ENCODE measurements at places on chromosomes 6 and 20.

DNA sequence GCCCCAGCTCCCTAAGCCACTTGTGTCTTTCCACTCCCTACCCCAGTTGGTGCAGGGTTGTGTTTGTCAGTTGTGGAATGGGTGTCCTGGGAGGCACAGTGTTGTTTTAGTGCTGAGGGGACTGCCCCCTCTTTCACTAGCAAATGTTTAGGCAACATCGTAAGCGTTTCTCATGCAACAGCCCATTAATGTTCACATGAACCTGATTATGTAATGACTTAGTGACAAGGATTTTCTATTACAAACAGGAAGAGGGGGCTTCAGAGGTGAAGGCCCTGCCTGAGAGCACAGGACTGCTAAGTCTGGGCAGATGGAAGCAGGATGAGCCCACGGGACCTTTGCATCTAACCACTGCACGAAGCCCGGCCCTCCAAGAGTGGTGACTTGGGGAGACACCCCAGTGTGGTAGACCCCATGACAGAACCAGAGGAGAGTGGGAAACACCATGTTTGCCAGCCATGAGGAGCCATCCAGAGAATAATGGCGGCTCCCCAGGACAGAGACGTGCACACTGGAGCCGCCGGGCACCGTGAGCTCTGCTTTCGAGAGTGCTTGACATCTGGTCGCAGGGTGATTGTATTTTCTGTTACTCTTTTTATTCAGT, 339.7 kb downstream of the THBS2 start:
- DNase-seq = no peak

- no peak for DNase-seq
Observed at GRCh38 chr6:2030682-2031244, 214.6 kb downstream of the GMDS start.

DNA sequence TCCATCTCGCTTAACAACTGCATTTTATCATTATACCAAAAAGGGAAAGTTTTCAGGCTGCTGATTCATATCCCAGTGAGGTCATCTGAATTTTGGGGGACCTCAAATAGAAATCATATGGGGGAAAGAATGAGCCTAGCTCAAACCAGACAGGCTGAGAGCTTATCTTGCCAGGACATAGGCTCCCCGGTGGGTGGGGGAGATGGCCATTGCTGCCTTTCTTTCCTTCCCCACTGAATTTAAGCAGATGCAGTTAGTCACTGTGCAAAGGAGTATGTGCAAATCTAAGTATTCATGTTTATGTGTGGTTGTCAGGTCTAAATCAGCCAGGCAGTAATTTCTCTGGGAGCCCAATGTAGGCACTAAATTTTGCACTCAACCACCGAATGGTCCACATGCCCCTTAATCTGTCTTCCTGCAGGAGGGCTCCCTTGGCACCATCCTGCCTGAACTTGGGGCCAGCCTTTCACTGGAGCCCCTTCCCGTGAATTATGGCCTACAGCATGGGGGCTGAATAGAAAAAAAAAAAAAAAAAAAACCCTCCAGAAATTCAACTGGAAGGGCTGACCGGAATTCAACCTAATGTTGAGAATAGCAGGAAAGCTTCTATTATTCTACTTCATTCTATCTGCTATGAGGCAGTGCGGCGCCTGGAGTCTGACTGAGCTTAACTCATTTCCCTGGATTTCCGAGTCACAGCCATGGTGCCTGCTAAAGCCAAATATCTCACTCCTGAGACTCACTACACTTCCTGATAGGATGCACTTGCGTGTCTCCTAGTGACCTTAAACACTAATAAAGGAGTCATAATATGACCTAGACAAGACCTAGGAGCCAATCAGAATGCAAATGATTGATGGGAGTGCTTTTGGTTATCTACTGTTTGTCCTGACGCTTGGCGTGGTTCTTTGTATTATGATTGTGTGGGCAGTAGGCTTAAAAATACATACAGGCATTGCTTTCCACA, 161.5 kb upstream of the HEY2 start:
- DNase-seq = no peak

DNA sequence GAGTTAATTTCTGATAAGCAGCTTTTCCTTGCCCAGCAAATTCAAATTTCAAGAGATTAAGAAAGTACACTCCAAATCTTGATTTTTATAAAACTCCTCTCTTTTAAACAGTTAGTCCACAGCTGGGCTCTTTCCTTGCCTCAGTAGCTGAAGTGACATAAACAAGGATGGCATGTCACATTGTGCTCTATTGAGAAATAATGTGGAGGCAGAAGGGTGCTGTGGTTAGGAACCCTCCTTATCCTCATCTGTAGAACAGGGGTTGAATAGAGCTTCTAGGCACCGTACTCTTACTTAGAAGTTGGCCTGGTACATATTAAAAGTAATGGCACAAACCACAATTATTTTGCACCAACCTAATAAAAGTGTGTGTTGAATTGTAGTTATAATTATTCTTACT, 70.3 kb downstream of the RSPO3 start:
- DNase-seq = no peak

DNA sequence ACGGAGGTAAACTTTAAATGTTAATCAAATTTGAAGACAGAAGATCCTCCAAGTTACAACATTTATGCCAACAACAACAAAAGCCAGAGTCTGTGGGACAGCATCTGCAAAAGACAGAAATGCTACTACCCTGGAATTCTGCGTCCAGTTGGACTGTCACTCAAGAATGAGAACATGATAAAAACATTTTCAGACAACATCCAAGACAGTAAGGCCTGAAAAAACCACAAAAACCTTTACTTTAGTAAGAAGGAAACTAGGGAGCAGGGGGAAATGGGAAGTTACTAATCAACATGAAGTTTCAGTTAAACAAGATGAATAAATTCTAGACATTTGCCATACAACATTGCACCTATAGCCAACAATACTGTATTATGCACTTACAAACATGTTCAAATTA, 77.6 kb downstream of the MLIP start:
- no peak for DNase-seq

- no peak for DNase-seq
Observed at GRCh38 chr20:36974660-36975059, 23.2 kb upstream of the SAMHD1 start.

DNA sequence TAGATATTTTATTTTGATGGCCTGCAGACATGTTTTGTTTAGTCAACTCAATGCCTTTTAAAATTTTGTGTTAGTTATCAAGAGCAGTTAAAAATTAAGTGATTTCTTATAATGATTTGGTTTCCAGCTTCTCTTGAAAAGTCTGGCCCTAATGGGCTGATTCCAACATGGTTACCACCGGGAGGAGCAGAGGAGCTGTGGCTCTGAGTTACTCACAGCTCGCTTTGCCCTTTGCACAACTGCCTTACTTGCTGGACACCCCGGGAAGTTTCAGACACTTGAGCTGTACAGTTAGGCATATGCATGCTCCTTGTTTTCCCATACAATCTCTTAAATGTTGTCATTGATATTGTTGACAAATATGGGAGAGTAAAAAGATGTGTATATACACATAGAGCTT, 173.1 kb upstream of the MMS22L start:
- no peak for DNase-seq

DNA sequence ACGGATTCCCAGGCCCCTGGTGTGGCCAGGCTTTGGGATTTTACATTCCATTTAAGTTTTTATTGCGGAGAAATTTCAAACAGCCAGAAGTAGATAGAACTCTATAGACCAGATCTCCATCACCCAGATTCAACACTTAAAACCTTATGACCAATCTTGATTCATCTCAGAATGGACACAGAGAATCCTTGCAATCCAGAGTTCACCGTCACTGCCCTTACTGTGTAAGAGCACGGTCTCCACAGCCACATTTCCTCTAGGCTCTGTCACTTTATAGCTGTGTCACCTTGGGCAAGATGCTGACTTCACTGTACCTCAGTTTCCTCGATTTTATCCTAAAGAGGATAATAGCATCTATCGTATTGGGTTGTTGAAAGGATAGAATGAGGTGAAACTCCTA, 979 bp downstream of the ZNF133 start:
- no peak for DNase-seq

DNA sequence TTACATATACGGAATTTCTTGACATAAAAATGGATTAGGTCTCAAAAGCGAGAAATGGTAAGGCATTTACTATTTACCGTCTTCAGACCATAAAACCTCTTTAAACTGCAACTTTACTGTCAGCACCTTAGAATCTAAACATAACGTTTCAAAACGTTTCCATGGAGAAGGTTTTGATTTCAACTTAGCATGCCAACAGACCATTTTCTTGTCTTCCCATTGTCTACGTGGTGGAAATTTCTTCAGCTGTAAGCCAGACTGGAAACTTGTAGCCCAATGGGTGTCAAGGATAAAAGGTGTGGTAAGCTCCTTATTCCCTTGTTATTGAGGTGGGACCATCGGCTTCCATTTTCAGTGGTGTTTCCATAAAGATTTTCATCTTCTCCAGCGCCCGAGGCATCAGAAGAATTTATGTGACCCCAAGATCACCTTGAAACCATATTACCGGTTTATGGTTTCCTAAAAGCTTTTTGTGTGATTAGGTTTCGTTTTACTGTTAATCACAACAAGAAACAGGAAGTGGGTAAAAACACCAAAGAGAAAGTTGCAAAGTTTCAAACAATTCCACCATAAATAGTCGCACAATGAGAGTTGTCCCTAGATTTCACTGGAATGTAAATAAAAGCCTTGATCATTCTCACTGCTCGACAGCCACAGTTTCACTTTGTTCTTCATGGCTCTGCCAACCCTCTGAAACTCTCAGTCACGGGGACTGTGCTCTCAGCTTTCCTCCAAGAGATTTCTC, 63.0 kb upstream of the CD2AP start:
- DNase-seq = no peak

- DNase-seq = no peak
Observed at GRCh38 chr6:34177181-34177591, 31.3 kb upstream of the GRM4 start.

DNA sequence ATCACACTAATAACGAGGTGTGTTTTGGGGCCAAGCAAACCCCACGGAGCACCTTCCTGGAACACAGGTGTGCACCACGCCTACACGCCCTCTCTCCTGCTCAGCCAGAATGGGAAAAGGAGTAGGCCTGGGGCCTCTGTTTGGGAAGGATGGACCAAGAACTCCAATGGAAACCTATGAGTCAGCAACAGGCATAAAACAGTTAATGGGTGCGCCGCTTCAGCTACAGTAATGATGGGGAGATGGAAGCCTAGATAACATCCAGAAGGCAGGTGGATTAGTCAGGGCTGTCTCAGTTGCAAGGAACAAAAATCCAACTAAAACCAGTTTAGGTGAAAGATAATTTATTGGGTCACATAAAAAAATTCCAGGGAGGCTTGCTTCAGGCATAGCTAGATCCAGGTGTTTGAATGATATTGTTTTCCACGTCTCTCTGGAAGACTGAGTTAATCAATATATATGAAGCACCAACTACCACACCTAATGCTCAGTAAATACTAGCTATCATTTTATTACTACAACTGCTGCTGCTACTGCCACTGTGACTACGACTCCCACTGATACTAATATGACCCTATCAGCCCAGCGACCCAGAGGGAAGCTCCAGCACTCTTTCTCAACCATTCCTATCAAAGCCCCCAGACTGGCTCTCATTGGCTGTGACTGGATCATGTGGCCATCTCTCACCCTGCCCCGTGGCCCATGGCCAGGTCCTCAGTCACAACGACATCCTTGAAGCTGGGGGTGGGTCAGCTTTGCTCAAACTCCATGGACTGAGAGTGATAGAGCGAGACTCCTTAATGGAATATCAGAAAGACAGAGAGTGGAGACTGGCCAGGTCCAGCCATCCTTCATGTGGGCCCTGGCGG, 155.2 kb upstream of the PTPN1 start:
- no peak for DNase-seq

DNA sequence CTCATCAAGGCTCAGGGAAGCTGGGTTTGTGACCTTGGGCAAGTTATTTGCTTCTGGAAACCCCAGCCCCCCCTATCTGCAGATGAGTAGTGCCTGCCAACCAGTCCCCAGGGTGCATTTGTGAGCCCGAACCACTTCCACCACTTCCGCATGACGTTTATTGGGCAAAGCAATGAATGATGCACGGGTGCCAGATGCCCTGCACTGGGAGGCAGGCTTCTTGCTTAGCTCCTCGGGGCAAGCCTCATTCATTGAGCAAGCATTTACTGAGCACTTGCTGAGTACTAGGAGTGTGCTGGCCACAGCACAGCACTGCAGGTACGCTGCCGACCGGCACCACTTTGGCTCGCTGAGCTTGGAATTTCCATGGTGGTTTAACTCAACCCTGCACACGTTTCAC, 60.2 kb downstream of the GNAS-AS1 start:
- DNase-seq = no peak

- DNase-seq = no peak
Observed at GRCh38 chr6:42029062-42029685, 21.1 kb upstream of the TAF8 start.

DNA sequence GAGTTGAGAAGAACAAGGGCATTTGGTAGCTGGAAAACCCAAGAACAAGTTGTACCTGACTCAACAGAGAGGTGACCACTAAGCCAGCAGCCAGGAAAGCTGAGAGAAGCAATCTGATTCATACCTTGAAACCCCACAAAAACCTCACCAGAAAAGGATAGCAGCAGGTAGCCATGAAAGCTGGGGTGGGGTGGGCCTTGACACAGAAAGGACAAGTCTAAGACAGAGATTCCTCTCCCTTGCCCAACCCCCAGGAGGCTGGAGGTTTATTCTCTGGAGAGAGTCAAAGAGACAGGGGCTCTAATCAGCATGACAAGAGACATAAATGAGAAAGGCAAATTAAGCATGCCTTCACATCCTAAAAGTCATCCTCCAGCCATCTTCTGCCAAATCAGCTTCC, 151.7 kb upstream of the DST start:
- no peak for DNase-seq

- no peak for DNase-seq
Observed at GRCh38 chr20:62923669-62924441, 2.5 kb downstream of the DIDO1 start.

DNA sequence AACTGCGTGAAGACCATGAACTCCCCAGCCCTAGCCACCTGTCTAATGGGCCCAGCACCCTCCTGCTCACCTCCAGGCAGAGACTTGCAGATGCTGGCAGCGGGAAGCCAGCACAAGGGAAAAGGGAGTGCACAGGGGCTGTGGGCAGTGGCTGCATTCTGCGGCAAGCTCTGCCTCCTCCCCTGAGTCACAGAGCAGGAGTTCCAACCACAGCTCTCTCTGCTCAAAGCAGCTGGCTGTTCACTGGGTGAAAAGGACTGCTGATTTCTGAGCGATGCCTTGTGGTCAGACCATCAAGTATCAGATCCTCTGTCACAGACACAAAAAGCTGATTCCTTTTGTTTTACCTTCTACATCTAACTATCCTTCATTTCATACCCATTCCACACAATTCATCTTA, 10.5 kb downstream of the NKX2-2 start:
- no peak for DNase-seq

- DNase-seq = no peak
Observed at GRCh38 chr20:24828992-24829648, 119.9 kb upstream of the CST7 start.

DNA sequence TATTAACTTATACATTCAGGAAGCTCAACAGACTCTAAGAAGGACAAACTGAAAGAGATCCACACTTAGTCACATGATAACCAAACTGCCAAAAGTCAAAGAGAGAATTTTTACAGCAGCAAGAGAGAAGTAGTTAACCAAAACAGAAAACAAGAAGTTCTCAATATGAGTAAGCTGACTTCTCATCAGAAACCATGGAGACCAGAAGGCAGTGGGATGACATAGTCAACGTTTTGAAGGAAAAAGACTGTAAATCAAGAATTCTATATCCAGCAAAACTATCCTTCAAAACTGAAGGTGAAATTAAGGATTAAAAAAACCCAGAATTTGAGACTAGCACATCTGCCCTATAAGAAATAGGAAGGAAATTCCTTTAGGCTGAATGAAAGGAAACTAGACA, 60.4 kb downstream of the COL19A1 start:
- no peak for DNase-seq

GRCh38 chr6:11491596-11492463, 45.7 kb upstream of the TMEM170B start:
- DNase-seq = no peak

Measured in stimulated activated CD8-positive, alpha-beta memory T cell treated with anti-CD3 and anti-CD28 coated beads, Interleukin-12 subunit alpha, Interleukin-12 subunit beta, amount 100 ng/mL, for 1 hour (primary cell).